ENCODE measurements at places on chromosomes 13 and 19. TPM values are rescaled to one million over a fixed set of nuclear protein-coding genes. Genes with fewer than 3 reads are reported as not detected.

The ZNF730 gene
- not detected for total RNA-seq

The GIPC3 gene
- total RNA-seq, result 0.30 TPM

The ZNF835 gene
- 5.4 TPM for total RNA-seq

The GPR12 gene
- total RNA-seq, result not detected

The CEACAM4 gene
- total RNA-seq, result 0.17 TPM

The CNFN gene
- total RNA-seq, result not detected

The ZNF560 gene
- not detected for total RNA-seq

The PDE4A gene
- total RNA-seq, result 7.9 TPM

The ZNF20 gene
- total RNA-seq, result 0.46 TPM

The ZNF85 gene
- total RNA-seq, result 2.2 TPM

The CYP2A7 gene
- total RNA-seq, result not detected

The MYBPC2 gene
- 1,898 TPM for total RNA-seq

The URAD gene
- not detected for total RNA-seq

The FFAR1 gene
- total RNA-seq, result not detected

The LCP1 gene
- total RNA-seq, result 10.8 TPM

The FGF14 gene
- not detected for total RNA-seq

The RNF17 gene
- 0.60 TPM for total RNA-seq

The FAM216B gene
- not detected for total RNA-seq

The CGB1 gene
- not detected for total RNA-seq

The CD79A gene
- 1.4 TPM for total RNA-seq

The LILRB2 gene
- total RNA-seq, result 2.1 TPM

The LILRB5 gene
- total RNA-seq, result 4.5 TPM

The SIGLEC12 gene
- total RNA-seq, result 0.13 TPM

The LGALS16 gene
- total RNA-seq, result not detected

Data from psoas muscle (tissue), 8 donors.